ENCODE measurements at places on chromosomes 16 and 17.

DNA sequence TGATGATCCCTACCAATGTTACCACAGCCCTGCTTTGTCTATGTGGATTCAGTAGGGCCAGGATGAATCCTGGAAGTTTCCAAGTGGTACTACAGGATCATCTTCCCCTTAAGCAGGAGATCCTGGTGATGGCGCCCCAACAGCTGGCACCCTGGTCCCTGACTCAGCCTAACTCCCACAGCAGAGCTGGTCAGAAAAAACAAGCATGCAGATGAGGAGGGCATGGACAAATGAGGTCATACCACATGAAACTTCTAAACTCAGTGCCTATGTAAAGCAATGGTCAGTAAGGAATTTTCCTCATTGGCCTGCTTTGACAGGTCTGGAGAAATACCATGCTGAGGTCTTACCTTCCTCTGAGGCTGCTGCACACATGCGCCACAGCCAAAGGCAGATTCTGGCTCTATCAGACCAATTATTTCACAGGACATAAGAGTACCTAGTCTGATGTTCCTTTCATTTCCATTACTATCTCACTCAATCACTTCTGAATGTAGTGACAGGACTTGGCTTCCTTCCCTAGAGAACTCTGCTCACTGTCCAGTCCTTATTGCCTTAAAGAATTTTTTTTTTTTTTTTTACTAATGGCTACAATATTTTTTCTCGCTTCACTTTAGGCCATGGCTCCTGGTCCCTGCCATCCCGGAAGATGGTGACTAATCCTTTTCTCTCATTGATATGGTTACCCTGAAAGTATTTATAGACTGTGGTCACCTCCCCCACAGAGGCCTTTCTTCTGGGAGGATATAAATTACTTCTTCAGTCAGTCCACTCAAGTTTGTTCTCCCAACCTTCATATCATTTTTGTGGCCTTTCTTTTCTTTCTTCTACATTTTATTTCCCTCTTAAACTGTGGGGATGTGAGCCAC, 525.2 kb upstream of the PSMD7 start:
- no peak for DNase-seq

GRCh38 chr17:38915639-38915995, 9.8 kb upstream of the LASP1NB start:
- DNase-seq, result no peak

- no peak for DNase-seq
Measured at GRCh38 chr17:17736205-17737183, 55.2 kb downstream of the RAI1 start.

DNA sequence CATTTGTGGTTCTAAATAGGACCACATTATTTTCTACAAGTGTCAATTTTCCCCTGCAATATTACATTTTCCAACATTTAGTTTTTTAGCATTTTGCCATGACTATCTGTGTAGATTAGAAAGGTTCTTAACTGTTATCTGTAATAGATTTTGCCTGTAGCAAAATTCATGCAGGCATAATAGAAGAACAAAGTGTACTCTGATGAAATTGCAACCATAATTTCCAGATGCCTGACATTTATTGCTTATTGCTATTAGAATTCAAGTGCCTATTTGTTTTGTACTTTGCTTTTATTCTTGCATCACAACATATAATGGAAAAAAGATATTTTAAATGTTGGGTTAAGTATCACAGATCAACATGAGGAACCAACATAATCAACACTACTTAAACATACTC, 337.7 kb downstream of the TOX3 start:
- no peak for DNase-seq

DNA sequence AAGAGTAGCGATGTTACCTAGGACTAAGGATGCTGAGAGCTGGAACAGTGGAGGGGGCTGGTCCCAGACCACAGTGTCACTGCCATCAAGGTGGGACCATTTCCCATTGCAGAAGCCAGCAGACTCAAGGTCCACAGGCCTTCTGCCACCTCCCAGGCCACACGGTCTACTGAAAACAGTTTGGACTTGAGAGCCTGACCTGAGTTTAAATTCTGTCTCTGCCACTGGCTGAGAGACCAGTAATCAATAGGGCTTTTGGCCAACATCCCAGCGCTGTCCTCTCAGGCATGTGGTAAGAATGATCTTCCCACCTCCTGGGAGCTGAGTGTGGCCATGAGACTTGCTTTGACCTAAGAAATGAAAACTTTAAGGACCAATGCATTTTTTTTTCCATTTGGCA, 331.4 kb upstream of the CDH5 start:
- no peak for DNase-seq

GRCh38 chr16:7509963-7510601, 177.4 kb downstream of the RBFOX1 start:
- no peak for DNase-seq

DNA sequence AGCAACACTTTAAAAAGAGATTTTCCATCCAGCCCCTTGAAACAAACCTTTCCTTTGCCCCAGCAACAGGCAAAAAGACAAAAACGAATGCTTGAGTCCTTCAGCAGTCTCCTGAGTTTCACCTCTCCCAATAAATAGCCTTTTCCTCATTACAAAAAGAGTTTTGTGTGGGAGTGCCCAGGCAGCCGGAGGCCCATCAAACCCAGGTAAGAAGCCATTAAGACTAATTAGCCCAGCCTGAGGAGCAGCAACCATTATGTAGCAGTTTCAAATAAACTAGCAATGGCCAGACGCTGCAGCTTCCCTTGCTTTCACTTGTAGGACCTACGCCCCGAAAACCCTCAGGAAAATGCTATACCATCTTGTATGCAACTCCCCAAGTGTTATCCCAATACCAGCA, 15.6 kb downstream of the GAS7 start:
- no peak for DNase-seq

GRCh38 chr16:87851601-87852000, 17.7 kb downstream of the SLC7A5 start:
- no peak for DNase-seq

DNA sequence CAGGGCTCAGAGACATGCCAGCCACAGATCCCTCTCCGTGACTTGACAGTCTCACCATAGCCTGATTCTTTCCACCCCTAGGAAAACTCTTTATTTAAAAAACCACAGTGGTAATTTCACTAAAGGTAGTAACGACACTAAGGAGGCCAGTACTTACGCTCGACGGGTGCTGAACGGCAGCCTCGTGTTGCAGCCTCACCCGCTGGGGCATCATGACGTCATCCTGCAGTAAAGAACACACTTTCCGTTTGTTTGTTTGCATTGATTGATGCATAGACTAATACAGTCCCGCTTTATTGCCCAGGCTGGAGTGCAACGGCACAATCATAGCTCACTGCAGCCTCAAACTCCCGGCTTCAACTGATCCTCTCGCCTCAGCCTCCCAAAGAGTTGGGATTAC, 65.1 kb upstream of the METRNL start:
- no peak for DNase-seq

DNA sequence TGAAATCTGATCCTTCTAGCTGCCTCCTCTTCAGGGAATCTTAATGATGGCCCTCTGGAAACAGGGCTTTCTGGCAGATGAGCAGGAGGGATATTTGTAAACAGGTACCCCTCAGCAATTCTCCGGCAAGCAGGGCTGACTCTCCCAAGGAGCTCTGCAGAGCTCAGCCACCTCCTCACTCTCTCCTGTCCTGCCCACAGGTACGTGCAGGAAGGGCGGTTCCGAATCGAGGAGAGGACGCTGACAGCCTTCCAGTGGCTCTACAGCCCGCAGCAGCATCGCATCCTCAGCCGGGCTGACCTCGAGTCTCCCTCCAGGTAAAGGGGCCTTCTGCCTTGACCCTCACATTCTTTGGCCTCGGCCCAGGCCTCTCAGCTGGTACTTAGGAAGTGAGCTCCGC, 20.7 kb upstream of the CCDC92B start:
- DNase-seq, result no peak

DNA sequence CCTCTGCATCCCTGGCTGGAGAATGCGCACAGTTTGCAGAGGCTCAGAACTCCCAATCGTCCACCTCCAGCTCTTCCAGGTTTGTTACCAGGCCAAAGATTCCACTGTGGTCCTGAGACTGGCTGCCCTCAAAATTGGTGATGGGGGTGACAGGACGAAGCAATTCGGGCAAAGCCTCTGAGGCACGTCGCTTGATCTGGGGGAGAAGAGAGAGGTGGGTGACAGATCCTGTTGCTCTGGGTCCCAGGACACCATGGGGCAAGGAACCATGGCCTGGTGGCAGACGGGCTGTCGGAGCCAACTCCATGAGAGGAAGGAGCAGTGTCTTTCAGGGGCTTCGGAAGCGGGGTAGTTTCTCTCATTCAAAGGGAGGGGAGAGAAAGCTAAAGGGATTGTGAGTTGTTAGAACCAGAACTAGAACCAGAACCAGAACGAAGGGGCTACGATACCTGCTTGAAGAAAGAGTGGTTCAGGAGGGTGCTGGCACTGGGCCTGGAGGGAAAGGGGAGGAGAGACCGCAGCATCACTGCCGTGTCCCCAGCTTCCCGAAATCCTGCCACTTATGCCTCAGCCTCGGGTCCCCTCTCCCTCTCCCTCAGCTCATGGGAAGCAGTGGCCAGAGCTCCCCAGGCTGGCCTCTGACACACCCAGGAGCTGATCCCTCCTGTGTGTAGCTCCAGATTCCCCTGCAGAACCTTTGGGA, 3.8 kb upstream of the LIMD2 start:
- DNase-seq, result no peak

DNA sequence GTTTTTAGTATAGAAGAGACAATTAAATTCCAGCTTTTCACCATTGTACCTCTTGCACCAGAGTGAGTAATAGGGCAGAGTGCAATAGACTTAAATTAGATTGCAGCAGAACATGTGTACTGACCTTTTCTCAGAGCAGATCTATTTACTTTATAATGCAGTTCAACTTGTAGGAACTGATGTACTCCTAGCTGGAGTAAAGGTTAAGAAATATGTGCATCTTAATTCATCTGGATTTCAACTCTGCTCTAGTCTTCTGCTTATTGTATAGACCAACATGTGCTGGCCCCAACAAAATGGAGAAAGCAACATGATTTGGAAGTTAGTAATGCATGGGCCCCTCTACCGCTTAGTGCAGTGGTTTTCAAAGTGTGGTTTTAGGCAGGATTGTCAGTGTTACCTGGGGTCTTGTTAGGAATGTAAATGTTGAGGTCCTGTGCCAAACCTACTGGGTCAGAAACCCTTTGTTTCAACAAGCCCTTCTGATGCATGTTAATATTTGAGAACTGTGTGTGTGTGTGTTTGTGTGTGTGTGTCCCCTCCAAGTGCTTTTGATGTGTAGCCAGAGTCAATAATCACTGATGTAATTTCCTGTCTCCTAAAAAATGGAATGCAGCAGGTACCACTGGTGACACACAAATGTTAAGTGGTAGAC, 138.6 kb downstream of the TOX3 start:
- no peak for DNase-seq
